Gastrocnemius medialis (tissue), 4 donors: ENCODE measurements at places on chromosomes 11 and 22. TPM values are rescaled to one million over a fixed set of nuclear protein-coding genes. Genes with fewer than 3 reads are reported as not detected.
A peak's percentile ranks its signal among the peaks of the same experiment; 100 is the strongest.

GRCh38 chr11:27471589-27472397 lies 797 bp downstream of the LGR4 start:
- DNase-seq: peak; percentile 34

The H19 gene
- 1,088 TPM for total RNA-seq

- no peak for DNase-seq
These were observed 11.9 kb upstream of the OR9Q1 start for GRCh38 chr11:58011771-58012170.

- no peak for DNase-seq
These were observed 8.9 kb downstream of the SCARF2 start for GRCh38 chr22:20428496-20429253.

DNA sequence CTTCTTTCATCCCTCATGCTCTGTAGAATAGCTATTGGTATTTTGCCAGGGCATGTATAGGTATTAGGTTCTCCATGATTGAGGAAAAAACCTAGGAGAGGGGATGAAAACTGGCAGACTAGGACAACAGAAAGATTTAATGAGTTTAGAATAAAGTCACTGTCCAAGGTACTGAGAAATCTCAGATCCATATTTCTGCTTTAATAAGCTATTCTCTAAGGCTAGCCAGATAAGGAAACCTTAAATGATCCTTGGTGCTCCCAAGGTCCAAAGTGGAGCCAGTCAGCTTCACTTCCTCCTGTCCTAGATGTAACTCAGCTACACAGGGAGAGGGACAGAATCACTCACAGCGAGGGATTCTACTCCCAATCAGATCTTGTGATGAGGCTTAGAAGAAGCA lies 13.7 kb upstream of the CSNK2A3 start:
- DNase-seq: no peak

DNA sequence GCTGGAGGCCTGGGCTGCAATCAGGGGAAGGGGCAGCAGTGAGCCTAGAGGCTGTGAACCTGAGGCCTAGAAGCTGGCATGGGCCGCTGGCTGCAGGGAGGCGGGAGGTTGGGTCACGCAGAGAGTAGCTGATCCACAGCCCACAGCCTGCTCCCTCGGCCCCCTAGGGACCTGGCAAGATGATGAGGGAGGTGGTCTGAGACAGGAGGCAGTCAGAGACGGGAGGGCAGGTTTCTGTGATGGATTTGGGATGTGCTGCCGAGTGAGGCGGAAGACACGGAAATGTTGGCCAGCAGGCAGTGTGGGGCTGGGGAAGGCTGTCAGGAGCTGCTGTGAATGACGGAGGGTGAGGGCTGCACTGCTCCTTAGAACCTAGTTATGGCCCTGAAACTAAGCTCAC lies 22.7 kb downstream of the LRFN4 start:
- DNase-seq: no peak

DNA sequence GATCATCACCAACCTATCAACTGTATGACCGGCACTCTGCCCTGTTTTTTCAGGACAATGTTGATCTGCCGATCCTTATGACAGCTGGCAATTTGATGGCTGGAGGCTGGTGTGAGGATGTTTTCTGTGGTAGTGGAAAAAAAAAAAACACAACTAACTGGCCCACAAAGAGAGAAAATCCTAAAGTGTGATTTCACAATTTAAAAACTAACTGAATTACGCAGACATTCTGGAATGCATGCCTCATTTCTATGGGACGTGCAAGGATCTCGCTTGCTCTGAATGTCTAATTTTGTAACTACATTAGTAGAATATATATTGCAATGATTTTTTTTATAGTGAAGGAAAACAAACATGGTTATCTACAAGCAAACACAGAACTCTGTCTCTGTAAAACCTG lies 590.5 kb downstream of the ETS1 start:
- DNase-seq: no peak

DNA sequence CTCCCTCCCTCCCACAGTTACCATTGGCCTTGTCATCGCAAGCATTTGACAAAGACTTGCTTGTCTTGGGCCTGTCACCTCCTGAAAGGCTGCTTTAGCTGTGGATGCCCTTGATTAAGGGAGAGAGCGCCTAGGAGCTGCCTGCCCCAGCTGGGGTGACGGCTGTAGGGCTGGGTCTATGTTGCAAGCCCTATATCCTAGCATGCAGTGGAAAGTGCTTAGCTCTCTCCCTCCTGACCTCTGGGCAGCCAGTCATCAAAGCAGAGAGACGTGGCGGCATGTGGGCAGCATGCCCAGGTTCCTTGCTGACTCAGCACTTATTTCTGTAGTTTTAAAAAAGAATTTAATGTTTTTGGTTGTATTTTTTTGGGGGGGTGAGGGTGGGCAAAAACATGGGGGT lies 75.9 kb downstream of the BARX2 start:
- no peak for DNase-seq

- peak; percentile 59 for DNase-seq
These were observed 19.9 kb downstream of the TSKU start for GRCh38 chr11:76803023-76803422.

DNA sequence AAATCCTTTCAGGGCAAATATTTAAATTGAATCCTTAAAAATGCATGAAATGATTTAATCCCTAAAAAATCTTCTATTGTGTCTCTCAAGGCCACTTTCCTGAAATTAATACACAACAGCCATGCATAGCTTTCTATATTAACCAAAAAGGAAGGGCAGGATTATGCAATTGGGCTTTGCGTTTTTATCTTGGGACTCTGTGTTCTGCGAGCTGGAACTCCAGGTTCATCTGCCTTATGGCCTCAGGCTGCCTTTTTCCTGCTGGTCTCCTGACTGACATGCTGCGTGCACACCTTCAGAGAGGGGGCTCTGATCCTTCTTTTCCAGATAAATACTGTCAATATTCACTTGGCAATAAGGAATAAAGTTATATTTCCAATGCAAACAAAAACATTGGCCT lies 141.7 kb upstream of the GRIA4 start:
- no peak for DNase-seq

DNA sequence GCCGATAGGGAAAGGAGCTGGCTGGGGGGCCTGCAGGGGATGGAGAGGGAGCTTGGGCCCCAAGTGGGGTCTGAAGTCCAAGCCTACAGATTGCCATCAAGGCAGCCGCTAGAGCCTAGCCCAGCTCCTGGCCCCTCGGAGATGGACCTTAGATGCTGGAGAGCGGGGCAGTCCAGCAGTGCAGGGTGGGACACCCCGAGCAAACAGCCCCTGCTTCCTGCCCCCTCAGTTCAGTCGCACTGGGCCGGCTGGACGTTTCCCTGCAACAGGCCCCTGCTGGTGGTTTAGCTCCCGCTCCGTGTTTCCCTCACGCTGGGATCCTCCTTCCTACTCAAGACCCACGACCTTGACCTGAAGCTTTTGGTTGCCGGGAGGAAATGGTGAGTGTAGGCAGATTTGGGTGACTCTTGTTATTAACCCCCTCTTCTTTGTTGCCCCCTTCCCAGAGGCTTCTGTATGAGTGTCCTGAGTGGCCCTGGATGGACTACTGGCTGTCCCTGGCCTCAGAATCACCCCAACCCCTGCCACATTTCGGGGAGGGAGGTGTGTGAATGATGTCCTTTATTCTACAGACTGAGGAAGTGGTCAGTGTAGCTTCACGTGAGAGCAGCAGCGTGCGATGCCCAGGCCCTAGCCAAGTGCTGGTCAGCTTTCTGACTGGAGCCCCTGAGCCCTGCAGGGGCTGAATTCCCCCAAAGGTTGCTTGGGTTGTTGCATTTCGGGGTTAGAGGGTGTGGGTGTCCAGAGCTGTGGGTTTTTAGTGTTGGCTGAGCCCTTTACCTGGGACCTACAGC lies 2.7 kb downstream of the ST3GAL4 start:
- DNase-seq: no peak

GRCh38 chr11:26846227-26846626 lies 124.4 kb upstream of the SLC5A12 start:
- DNase-seq: no peak

- no peak for DNase-seq
These were observed 50.1 kb downstream of the RELT start for GRCh38 chr11:73426219-73426850.

DNA sequence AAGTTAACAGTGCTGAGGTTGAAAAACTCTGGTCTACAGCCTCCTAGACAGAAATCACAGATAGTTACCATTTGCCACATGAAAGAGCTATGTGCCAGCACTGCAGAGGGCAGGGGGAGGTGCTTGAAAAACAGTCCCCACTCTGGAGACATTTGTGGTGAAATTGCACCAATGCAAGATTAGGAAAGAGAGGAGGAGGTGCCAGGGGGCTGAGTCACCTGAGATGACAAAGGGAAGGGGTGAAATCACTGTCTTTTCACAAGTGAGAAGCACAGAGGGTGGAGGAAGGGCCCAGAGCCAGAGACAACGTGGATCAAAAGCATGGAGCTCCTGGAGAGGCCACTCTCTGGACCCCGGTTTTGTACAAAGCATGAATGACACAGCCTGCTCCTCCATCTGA lies 196.3 kb downstream of the BUD13 start:
- DNase-seq: no peak

The HTR3B gene
- total RNA-seq: not detected

The SPON1 gene
- 0.10 TPM for total RNA-seq
